ENCODE measurements at places on chromosomes 4 and X. TPM values are rescaled to one million over a fixed set of nuclear protein-coding genes. Genes with fewer than 3 reads are reported as not detected.
A peak's percentile ranks its signal among the peaks of the same experiment; 100 is the strongest.

DNA sequence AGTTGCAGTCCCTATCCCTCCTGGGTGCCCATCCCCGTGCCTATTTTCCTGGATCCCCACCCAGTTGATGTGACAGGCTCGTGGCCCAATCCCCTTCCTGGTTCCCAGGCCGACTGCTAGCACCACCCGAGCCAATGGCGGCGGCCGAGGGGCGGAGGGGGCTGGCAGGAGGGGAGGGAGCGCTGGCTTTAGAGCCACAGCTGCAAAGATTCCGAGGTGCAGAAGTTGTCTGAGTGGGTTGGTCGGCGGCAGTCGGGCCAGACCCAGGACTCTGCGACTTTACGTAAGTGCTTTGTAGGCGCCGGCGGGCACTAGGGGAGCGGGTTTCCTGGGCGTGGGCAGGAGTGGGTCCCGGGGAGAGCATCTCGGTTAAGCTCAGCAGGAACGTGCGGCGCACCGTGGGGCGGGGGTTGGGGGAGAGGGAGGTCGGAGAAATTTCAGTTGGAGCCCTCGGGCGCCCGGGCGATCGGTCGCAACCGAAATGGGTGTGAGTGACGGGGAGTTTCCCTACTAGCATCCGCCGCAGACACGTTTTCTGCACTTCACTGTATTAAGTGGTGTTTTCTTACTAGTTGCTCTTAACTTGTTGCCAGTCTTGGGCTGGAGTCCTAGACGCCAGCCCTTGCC lies at the start of gene PLS3:
Gene PLS3 (plus strand): TSS at position 197 of the 627 bp plus-strand sequence. CDS start 49,077 bp downstream, outside the sequence.
- peaks cover 39% of the 10 kb centered on the region for H3K4me1 ChIP-seq
- peak within 1 kb of the TSS; percentile 65 for H3K4me3 ChIP-seq
- DNase-seq: no peak
- peak within 1 kb of the TSS; percentile 91 for H3K27ac ChIP-seq
- H3K27me3 ChIP-seq: no peaks in the 10 kb centered on the region

GRCh38 chrX:75067931-75068330 lies 88.2 kb downstream of the ABCB7 start:
- H3K36me3 ChIP-seq: peaks cover 4% of the 10 kb centered on the region
- no peaks in the 10 kb centered on the region for H3K4me1 ChIP-seq
- DNase-seq: no peak
- no peaks in the 10 kb centered on the region for H3K27me3 ChIP-seq
- H3K27ac ChIP-seq: no peak overlapping the region

- H3K36me3 ChIP-seq: no peaks in the 10 kb centered on the region
- H3K27me3 ChIP-seq: no peaks in the 10 kb centered on the region
- DNase-seq: no peak
- peaks cover 4% of the 10 kb centered on the region for H3K4me1 ChIP-seq
- H3K27ac ChIP-seq: no peak overlapping the region
- no peak overlapping the region for H3K4me3 ChIP-seq
Measured at GRCh38 chr4:113077575-113077974, 28.1 kb downstream of the ANK2 start.

DNA sequence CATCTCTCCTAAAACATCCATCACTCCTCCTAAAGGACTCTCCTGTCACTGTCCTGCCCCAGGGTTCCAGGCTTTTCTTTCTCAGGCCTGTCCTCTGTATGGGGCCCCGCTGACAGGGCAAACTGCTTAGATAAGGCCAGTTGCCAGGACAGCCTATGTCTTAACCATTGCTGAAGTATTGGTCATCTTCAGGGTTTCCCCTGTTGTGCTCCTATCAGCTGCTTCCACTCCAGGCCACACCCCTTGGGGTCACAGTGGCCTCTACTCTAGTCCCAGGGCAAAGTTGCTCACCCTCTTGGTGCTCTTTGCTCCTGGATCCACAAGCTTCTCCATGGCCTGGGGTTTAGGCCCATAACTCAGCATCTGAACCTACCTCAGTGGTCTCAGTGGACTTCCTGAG lies 138.0 kb upstream of the PJA1 start:
- H3K36me3 ChIP-seq: no peaks in the 10 kb centered on the region
- H3K27ac ChIP-seq: no peak overlapping the region
- no peak overlapping the region for H3K4me3 ChIP-seq
- no peak for DNase-seq

DNA sequence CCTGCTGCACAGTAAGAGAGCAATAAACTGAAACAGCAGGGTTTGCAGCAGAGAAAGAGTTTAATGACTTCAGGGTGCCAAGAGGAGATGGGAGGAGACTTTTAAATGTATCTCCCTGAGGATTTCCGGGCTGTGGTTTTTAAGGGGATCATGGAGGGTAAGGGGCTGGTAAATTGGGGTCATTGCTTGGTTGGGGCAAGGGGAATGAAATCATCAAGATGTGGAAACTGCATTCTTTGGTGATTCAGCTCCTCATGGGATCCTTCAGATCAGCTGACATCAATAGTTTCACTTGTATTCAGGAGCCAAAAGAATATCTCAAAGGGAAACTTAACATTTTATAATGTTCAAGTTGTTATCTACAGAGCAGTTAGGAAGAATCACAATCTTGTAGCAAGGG lies 174.3 kb upstream of the ANXA10 start:
- H3K27ac ChIP-seq: no peak overlapping the region
- H3K4me3 ChIP-seq: no peak overlapping the region
- no peak for DNase-seq
- H3K4me1 ChIP-seq: no peaks in the 10 kb centered on the region

GRCh38 chr4:11743976-11744375 lies 315.3 kb upstream of the HS3ST1 start:
- no peaks in the 10 kb centered on the region for H3K27me3 ChIP-seq
- no peak for DNase-seq
- H3K36me3 ChIP-seq: no peaks in the 10 kb centered on the region
- H3K27ac ChIP-seq: no peak overlapping the region

GRCh38 chr4:76447393-76447851 lies 12.4 kb downstream of the SHROOM3 start:
- H3K36me3 ChIP-seq: no peaks in the 10 kb centered on the region
- no peak overlapping the region for H3K4me3 ChIP-seq
- H3K4me1 ChIP-seq: peaks cover 45% of the 10 kb centered on the region
- H3K27ac ChIP-seq: no peak overlapping the region
- no peaks in the 10 kb centered on the region for H3K27me3 ChIP-seq
- no peak for DNase-seq

- peak overlapping the region; percentile 87 for H3K27ac ChIP-seq
- DNase-seq: no peak
- no peak overlapping the region for H3K4me3 ChIP-seq
- H3K36me3 ChIP-seq: no peaks in the 10 kb centered on the region
- no peaks in the 10 kb centered on the region for H3K27me3 ChIP-seq
Measured at GRCh38 chr4:139916041-139916440, 237.9 kb downstream of the MAML3 start.

- no peak for DNase-seq
- no peak overlapping the region for H3K27ac ChIP-seq
- H3K4me3 ChIP-seq: no peak overlapping the region
- no peaks in the 10 kb centered on the region for H3K4me1 ChIP-seq
- H3K36me3 ChIP-seq: no peaks in the 10 kb centered on the region
Measured at GRCh38 chr4:165680821-165681220, 192.2 kb upstream of the TLL1 start.

- H3K36me3 ChIP-seq: no peaks in the 10 kb centered on the region
- peaks cover 59% of the 10 kb centered on the region for H3K4me1 ChIP-seq
- no peak for DNase-seq
- no peaks in the 10 kb centered on the region for H3K27me3 ChIP-seq
- peak overlapping the region; percentile 64 for H3K27ac ChIP-seq
- H3K4me3 ChIP-seq: no peak overlapping the region
Measured at GRCh38 chr4:37666625-37667071, 19.5 kb downstream of the RELL1 start.

DNA sequence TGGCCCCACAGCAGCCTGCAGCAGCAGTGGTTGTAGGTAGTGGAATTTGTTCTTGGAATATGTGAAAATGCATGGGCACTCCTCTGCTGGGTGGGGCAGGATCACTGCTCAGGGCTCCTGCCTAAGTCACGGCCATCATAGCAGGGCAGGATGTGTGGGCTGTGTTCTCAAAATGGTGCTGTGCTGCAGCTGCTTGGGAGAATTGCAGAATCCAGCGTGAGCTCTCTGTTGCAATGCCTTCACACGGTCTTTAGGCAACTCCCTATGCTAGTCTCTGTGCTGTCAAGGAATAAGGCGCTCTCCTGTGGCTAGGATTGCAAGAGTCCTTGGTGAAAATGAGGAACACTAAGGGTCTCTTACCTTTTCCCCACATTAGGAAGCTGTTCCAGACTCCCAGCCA lies 42.9 kb downstream of the F8 start:
- peaks cover 10% of the 10 kb centered on the region for H3K4me1 ChIP-seq
- no peak for DNase-seq
- no peak overlapping the region for H3K27ac ChIP-seq
- no peak overlapping the region for H3K4me3 ChIP-seq

DNA sequence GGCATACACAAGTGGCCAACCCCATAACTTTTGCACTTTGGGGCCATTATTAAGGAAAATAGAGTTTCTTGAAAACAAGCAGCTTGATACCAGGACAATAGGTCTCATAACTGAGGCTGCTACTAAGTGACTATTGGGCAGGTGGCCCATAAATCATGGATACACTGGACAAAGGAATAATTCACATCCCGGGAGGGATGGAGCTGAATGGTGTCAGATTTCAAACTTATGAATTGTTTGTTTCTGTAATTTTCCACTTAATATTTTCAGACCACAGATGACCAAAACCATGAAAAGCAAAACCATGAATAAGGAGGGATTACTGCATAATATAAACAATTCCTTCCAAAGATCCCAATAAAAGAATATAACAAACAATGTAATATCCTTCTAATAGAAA lies 114.4 kb downstream of the WDFY3 start:
- DNase-seq: no peak
- no peak overlapping the region for H3K27ac ChIP-seq
- peaks cover 15% of the 10 kb centered on the region for H3K36me3 ChIP-seq
- no peaks in the 10 kb centered on the region for H3K27me3 ChIP-seq

DNA sequence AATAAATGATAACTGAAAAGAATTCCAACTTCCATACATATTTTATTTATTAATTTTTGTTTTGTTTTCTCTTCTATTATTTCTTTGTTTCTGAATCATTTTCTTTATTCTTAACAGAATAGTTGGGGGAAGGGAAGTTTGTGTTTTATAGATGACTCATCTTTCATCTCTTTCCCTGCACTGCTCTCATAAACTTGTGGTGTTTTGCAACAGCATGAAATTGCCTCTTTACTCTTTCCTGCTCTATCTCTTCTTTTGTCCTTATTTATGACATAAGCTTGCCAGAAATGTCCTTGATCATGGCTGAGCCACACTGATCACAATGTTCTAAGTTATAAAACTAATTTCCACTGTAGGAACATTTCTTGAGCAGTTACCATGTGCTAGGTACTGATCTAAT lies 22.3 kb downstream of the QRFPR start:
- H3K4me3 ChIP-seq: no peak overlapping the region
- DNase-seq: no peak
- no peaks in the 10 kb centered on the region for H3K4me1 ChIP-seq
- H3K36me3 ChIP-seq: no peaks in the 10 kb centered on the region
- no peaks in the 10 kb centered on the region for H3K27me3 ChIP-seq

DNA sequence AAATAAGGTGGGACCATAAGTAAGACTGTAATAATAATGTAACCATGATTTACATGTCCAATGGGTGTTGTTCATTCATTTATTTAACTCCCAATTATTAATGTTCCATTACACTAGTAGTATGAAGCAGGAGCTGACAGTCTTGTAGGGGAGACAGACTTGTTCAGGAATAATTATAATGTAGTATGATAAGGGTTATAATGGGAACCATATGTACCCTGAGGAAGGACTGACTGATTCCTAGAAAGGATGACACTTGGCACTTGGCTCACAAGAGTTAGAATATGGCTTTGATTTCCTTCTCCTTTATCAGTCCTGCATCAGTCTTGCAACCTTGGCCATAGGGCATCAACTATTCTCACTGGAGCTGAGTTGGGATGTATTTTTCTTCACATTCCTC lies 24.2 kb downstream of the PCDH7 start:
- H3K4me3 ChIP-seq: no peak overlapping the region
- DNase-seq: no peak
- no peaks in the 10 kb centered on the region for H3K36me3 ChIP-seq
- peak overlapping the region; percentile 61 for H3K27ac ChIP-seq

- no peak overlapping the region for H3K4me3 ChIP-seq
- no peaks in the 10 kb centered on the region for H3K27me3 ChIP-seq
- no peaks in the 10 kb centered on the region for H3K4me1 ChIP-seq
- H3K27ac ChIP-seq: no peak overlapping the region
- DNase-seq: no peak
Measured at GRCh38 chrX:119015407-119016237, 41.2 kb downstream of the LONRF3 start.

GRCh38 chr4:72449705-72450104 lies 119.3 kb downstream of the ADAMTS3 start:
- no peaks in the 10 kb centered on the region for H3K27me3 ChIP-seq
- peaks cover 15% of the 10 kb centered on the region for H3K4me1 ChIP-seq
- no peak overlapping the region for H3K4me3 ChIP-seq
- no peaks in the 10 kb centered on the region for H3K36me3 ChIP-seq

- H3K27ac ChIP-seq: no peak overlapping the region
- no peaks in the 10 kb centered on the region for H3K36me3 ChIP-seq
- H3K27me3 ChIP-seq: no peaks in the 10 kb centered on the region
- H3K4me1 ChIP-seq: no peaks in the 10 kb centered on the region
- DNase-seq: no peak
Measured at GRCh38 chr4:53185869-53186585, 179.8 kb downstream of the SCFD2 start.

DNA sequence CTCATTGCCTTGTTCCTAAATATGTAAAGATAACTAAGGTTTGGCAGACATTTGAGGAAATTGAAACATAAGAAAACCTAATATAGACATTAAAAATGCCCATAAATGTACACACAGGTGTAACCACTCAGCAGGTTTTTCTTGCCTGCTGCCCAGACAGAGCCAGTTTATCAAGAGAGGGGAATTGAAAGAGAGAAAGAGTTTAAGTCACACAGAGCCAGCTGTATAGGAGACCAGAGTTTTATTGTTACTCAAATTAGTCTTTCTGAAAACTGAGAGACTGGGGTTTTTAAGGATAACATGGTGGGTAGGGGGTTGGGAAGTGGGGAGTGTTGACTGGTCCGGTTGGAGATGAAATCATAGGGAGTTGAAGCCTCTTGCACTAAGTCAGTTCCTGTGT lies 119.0 kb downstream of the CFAP299 start:
- H3K4me3 ChIP-seq: no peak overlapping the region
- DNase-seq: no peak
- no peaks in the 10 kb centered on the region for H3K4me1 ChIP-seq
- H3K27ac ChIP-seq: no peak overlapping the region
- H3K27me3 ChIP-seq: no peaks in the 10 kb centered on the region

DNA sequence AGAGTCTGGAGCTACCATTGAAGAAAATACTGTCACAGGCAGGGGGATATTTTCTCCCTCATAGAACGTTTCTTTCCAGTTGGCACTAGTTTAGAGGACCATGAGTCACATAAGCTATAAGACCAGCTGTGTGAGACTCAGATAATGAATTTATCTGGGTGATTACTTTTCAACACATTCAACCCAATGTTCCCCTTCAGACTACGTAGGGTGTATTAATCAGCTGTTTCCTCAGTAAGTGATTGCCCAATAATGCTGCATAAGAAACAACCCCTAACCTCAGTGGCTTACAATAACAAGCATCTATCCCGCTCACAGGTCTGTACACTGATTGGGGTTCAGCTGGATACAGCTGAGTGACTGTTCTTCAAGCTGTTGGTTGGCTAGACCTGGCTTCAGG lies 38.1 kb downstream of the CBLL2 start:
- H3K27ac ChIP-seq: no peak overlapping the region
- DNase-seq: no peak
- H3K36me3 ChIP-seq: no peaks in the 10 kb centered on the region
- no peak overlapping the region for H3K4me3 ChIP-seq
- no peaks in the 10 kb centered on the region for H3K27me3 ChIP-seq
- H3K4me1 ChIP-seq: no peaks in the 10 kb centered on the region

The CSAG1 gene
- not detected for total RNA-seq

The ALB gene
- not detected for total RNA-seq

The MAOB gene
- total RNA-seq: 87.8 TPM

The TIGD2 gene
- total RNA-seq: 2.5 TPM

The RAB41 gene
- not detected for total RNA-seq

The UGT2B28 gene
- not detected for total RNA-seq

The H2BW2 gene
- total RNA-seq: not detected

The ATP8A1 gene
- 10.8 TPM for total RNA-seq

Measured in esophagus muscularis mucosa (tissue), 4 donors.